ENCODE measurements at places on chromosomes 3 and 15.

DNA sequence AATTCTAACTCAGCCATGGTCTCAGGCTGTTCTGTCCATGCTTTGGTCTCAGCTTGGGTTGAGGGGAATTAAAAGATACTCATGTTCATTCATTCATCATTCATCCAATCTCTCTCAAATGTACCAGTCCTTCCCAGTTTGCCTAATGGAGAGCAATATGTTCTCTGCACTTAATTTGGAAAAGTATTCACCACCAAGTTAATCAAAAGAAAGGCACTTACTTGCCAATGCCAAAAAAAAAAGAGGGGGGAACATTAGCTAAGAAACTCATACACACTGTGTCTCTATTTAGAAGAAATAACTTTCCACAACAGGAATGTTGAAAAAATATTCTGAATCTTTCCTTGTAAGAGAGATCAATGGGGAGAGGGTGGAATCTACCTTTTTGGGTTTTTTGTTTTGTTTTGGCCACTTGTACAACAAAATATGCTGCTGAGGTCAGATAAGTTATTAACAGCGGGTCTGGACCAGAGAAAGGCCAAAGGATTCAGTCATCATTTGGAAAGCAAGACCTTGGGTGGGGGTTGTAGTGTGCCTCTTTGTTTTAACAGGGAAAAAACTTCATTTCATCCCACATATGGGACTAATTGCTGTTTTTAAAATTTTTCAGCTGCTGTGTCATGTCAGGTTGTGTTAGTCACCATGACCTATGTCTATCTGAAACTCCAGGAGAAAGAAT lies 152.3 kb downstream of the FBN1 start:
- DNase-seq = no peak

GRCh38 chr15:91632981-91633380 lies 220.5 kb upstream of the SLCO3A1 start:
- no peak for DNase-seq

DNA sequence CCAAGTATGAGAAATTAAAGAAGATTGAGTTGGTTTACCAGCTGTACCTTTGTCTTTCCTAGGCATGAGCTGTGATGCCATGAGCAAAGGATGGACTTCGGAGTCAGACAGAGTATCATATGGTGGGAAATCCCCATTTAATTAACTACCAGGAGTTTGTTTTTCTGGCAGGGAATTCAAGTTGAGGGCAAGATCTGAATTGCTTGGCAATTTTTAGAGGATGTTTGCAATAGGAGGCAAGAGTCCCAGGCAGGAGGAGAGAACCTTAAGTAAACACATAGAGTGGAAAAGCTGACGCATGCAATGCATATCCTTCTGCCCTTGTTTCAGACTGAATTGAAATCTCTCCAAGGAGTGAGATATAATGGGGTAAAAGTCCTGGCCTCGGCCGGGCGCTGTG lies 569.7 kb upstream of the MDFIC2 start:
- DNase-seq = no peak

DNA sequence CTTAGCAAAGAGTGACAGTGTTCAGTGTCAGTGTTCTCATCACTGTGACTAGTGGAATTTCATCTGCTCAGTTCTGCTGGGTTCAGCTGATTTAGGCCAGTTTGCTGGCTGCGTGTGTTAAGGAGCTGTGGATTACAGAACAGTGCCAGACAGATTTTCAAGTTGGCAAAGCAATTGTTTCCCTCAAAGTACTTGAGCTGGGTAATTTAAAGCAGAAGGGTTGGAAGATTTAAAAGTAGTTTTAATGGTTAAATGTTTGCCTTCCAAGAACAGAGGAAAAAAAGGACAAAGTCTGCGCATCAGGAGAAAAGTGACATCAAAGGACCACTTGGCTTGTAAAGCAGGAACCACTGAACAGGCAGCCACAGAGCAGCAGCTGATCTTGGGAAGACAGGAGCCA lies 8.7 kb downstream of the ESYT3 start:
- no peak for DNase-seq

DNA sequence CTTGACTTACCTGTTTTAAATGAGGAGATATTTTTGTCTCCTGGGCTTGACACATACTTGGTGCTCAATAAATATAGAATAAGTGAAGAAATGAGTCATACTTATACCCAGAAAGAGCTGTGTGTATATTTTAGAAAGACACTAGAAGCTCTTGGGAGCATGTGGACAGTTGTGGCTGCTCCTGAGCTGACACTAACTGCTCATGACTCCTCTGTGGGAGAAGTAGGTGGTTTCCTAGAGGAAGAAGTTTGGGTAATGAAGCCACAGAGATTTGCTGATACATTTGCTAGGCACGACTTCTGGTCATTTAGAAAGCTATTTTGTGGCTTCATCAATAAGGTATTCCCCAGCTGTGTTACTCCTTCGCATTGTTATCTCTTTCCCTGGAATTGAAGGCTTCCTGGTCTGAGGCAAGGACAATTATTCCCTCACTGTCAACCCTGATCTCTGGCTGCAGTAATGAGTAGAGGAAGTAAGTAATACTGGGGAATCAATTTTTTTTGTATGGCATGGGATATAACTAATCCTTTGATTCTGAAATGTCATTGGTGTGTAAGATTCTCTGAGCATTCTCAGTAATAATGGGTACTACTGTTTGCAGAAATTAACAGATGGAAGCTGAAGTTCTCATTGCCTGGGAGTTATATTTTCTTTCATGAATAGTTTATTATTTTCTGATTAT lies 79.6 kb upstream of the DCBLD2 start:
- DNase-seq = no peak

DNA sequence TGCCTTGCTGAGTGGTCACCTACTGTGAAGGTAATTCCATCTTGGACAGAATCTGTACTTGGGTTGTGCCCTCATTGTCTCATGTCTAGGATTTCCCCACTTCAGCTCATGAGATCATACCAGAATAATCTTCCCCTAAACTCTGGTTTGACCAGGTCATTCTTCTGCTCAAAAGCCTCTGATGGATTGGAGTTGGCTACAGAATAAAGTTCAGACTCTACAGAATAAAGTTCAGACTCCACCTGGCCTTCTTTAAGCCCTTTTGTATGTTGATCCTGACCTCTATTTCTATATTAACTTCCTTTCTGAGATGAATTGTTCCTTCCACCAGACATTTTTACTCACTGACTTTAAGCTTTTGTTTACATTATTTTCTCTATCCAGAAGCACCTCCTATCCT lies 6.4 kb upstream of the GLCE start:
- no peak for DNase-seq

GRCh38 chr3:179376474-179376873 lies 29.0 kb downstream of the MFN1 start:
- DNase-seq = no peak

- DNase-seq = no peak
Observed at GRCh38 chr3:173395073-173395411, 2.5 kb upstream of the NLGN1 start.

GRCh38 chr3:71372911-71373637 lies 210.5 kb downstream of the FOXP1 start:
- peak; percentile 74 for DNase-seq

GRCh38 chr15:77112838-77113504 lies 42.1 kb upstream of the TSPAN3 start:
- no peak for DNase-seq

GRCh38 chr3:32238453-32239306 lies at the start of gene CMTM8:
TSS of gene CMTM8 (plus strand) at chr3:32238680. CDS start at chr3:32238973, 293 bp downstream.
- DNase-seq = peak; percentile 39

- no peak for DNase-seq
Observed at GRCh38 chr15:57227166-57227565, 149.1 kb upstream of the CGNL1 start.

DNA sequence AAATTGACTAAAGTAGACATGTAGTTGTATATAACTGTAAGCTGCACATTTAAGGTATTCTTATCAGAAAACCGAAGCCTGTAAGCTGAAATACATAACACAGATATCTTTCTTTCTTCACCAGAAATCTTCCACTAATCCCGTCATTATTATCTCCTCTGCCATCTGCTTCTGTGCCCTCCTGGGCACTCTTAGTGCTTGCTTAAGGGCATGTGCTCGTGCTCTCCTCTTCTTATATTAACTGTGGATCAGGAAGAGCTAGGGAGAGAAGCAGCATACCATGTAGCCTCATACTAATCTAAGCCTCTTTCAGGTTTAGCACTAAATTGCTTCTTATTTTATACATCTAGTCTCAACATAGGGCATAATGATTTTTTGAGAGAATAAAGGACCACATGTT lies 60.8 kb downstream of the RIOX2 start:
- DNase-seq = no peak

- no peak for DNase-seq
Observed at GRCh38 chr3:107911337-107912000, 179.4 kb downstream of the CD47 start.

DNA sequence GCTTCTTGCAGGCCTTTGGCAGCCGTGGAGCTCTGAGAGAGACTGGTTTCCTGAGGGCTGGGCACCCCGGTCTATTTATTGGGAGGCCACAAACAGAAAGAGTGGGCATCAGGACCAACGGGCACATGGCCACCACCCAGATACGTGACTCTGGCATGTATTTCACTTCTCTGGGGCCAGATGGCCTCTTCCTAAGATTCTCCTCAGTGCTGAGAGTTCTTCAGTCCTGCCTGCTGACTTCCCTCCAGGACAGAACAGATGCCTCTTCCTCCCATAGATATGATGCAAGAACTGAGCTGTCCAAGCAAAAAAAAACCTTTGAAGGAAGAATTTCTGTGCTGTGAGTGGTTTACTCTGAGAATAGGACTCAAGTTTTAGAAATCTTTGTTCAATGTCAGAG lies 107.7 kb downstream of the IGF2BP2 start:
- no peak for DNase-seq

DNA sequence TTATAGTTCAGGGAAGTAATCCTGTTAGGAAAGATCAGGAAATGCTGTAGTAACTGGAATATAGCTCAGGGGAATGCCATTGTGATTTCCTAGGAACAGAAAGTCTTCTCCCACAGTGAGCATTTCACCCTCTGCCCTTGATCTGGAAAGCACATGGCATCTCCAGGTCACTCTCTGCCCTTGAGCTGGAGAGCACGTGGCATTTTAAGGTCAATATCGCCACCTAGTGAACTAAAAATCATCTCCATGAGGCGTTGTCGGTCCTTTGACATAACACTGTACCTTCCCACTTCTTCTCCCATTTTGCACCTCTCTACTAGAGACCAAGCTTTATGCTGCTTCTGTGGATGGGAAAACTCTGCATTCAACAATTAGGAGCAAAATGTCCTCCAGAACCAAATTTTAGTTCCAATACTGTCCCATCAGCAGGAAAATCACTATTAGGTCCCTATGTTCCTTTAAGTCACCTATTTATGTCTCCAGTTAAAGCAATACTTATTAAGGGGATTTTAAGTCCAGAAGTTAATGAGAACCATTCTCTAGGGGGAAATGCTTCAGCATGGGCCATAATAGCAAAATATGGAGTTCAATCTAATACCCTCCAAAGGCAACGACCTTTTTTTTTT lies 54.7 kb upstream of the GK5 start:
- peak; percentile 71 for DNase-seq

DNA sequence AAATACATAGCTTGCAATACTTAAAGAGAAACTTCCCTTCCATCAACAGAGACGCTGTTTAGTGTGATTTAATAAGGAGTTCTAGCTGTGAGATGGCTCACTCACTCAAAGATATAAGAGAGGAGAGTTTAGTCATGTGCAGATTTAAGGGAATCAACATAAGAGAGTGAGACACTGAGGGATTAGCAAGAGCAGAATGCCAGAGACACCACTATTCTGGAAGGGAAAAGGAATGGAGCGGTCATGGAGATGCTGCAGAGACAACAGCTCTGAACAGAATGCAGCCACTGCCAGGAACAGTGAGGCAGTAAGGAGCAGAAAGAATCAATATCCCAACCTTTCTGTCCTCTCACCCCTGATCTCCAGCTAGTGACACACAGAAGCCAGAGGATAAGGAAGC lies 248.8 kb downstream of the MBNL1 start:
- no peak for DNase-seq

GRCh38 chr3:192917028-192917403 lies 640 bp downstream of the MB21D2 start:
- DNase-seq = peak; percentile 67

DNA sequence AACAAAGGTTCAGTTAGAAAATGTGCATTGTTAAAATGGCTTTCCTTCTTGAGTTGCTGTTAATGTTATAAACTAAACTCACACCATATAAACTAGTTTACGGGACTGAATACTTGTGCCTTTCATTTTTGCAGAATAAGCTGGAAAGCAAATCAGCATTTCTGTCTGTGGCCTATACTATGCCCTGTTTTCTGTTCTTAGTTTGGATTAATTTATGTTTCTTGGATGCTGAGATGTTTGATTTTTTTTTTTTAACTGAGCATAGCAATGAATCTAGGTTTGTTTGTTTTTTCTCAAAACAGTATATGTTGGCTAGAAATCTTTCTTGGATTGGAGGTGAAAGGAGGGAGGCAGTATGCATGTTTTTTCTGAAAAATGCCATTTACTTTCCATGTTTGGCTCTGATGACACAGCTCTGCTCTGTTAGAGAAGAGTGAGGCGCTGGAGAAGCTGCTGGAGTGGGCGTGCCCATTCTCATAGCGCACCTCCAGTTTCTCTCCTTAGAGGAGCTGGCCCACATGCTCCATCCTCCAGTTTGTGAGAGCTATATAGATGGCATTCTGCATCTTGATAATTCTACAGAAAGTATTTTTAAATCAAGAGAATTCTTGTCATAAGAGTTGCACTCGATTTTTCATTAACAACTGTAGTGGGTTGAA lies 423.6 kb upstream of the TPM1 start:
- no peak for DNase-seq

DNA sequence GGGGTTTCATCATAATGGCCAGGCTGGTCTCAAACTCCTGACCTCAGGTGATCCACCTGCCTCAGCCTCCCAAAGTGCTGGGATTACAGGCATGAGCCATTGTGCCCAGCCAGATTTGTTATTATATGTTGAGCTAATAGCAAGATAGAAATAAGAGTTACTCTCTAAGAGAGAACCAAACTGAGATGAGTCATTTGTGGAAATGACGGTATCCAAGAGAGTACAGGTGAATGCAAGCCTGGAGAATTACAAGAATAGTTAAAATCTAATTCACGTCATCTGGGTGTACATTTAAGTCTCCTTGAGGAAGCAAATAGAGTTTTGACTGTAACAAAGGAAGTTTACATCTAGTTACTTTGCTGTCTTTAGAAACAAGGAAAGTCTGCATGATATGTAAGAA lies 12.0 kb upstream of the CDIN1 start:
- DNase-seq = no peak

- no peak for DNase-seq
Observed at GRCh38 chr3:135192929-135193328, 397.9 kb downstream of the EPHB1 start.

DNA sequence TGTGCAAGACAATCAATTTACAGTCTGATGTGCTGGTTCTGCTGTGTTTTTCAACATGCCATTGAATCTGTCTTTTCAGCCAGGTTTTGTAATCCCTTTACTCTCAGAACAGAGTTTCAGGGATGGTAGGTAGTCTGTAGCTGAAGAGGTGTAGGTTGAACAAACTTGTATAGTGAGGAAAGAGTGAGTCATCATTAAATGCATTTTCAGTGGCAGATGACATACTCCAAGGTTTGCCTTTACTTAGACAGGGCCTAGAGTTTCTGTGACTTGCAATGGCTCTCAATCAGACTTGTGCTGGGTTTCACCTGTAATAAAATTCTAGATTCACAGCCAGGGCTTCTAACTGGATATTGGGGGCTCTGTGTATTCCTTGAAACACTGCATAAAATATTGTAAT lies 94.6 kb downstream of the CYP19A1 start:
- no peak for DNase-seq

All from NCI-H1417 (cell line).